ENCODE measurements at places on chromosomes 13 and 19.

DNA sequence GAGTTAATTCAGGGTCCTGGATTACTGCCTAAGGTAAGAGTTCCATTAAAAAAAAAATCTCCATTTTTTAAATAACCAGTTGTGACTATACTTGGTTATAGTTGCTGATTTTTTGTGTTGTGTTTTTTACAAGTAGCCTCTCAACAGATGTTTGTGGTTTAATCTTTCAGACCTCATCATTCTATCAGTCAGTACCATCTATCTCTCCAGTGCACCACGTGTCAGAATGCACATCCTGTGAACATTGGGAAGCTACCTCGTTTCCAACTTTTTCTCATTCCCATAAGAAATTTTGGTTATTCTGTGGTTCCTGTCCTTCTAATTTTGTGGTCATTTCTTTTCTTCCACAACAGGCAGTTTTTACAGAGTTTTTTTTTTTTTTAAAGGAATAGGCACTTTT, 39.2 kb downstream of the WDFY2 start:
- DNase-seq = no peak

- no peak for DNase-seq
These were observed 127.9 kb upstream of the GJB6 start for GRCh38 chr13:20360041-20360491.

DNA sequence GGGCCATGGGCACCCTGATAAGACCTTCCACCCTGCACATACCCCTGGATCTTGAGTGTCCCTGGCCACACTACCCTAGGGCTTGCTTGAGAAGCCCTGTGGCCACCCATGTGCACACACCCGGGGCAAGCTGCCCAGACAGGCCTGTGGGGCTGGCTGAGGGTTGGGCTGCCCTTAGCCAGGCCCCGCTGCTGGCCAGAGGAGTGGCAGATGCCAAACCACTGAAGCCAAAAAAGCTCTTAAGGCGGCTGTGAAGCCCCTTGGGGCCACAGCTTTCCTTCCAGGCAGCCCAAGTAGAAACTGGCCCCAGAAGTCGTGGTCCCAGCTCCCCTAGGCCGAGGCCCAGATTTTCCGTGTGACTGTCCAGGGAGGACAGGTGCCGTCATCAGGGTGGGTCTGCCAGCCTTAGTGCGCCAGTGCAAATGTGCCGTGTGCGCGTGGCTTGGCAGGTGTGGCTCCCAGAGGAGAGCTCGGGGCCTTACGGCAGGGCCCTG, 14.8 kb downstream of the CEBPG start:
- DNase-seq = no peak

DNA sequence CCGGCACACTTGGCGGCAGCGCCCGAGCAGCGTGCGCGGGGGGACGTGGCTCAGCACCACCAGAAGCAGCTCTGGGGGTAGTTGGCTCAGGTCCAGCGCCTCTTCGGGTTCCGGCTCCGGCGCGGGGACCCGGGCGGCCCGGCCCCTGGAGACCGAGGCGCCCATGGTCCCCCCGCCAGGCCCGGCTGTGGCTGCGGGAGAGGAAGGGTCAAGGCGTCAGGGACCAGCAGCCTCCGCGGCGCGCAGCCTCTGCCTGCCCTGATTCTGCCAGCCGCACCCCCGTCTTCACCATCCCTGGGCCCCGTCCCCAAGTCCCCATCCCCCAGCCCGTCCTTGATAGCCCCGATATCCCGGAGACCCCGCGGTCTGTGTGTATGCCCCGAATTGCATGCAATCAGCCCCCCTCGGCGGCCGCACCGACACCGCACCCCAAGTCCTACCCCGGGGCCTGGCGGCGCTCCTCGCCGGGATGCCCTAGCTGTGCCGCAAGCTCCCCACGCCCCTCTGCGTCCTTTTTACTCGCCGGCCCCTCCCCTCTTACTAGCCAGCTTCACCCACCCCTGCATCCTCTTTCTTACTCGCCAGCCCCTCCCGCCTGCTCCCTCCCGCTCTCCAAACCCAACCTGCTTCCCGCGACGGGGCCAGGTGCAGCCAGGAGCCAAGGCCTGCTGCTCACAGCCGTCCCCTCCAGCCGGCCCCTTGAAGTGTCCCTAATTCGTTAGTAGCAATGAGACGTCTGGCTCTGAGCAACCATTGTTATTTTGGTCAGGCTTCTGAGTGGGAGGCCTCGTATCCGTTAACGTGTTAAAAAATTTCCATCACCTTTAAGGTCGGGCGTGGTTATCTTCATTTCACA, at the start of gene FBXO27:
TSS of gene FBXO27 (minus strand) at position 487 of the 856 bp plus-strand sequence. CDS start at position 165, 322 bp downstream.
- peak; percentile 72 for DNase-seq

- DNase-seq = no peak
These were observed 450 bp downstream of the NDUFA11 start for GRCh38 chr19:5903056-5903623.

DNA sequence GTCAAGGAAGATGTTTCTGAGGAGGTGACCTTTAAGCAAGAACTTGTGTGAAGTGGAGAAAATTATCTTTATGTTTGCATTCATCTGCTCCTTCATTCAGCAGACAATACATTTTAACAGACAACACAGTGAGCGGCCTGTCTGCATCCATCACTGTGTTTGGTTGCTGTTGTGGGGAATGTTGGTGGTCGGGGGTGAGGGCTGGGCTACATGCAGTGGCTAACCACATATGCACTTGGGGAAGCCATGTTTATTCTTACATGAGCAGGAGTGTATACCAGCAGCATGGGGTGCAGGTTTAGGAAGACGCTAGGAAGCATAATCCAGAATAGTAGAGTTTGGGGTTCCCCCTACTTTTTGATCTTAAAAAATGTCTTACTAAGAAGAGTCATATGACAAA, 66.4 kb downstream of the DHRS12 start:
- no peak for DNase-seq

- peak; percentile 88 for DNase-seq
These were observed 781 bp downstream of the QPCTL start for GRCh38 chr19:45693106-45693788.

DNA sequence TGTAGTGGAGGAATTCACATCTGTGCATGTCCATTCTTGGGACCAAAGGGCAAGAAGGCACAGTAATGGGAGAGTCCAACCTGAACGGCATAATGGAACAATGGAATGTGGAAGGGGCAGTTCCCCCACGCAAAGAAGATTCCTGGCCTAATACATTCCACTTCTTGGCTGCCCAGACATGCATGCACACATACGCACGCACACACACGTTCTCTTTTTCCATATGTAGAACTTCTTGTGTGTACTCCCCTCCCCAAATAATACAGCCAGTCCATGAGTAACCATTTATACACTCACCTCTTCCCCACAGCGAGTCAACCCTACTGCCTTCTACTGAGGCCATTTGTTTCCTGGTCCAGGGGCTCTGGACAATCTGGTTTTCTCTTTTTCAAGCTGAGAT, 6.0 kb upstream of the STK24 start:
- DNase-seq = no peak
